T-helper 2 cell treated with Interferon-gamma antibody and Interleukin-4, amounts not matched to agents 5 μg/mL and 100 μg/mL, for 36 hours (primary cell): ENCODE measurements at places on chromosomes 2 and 18.

DNA sequence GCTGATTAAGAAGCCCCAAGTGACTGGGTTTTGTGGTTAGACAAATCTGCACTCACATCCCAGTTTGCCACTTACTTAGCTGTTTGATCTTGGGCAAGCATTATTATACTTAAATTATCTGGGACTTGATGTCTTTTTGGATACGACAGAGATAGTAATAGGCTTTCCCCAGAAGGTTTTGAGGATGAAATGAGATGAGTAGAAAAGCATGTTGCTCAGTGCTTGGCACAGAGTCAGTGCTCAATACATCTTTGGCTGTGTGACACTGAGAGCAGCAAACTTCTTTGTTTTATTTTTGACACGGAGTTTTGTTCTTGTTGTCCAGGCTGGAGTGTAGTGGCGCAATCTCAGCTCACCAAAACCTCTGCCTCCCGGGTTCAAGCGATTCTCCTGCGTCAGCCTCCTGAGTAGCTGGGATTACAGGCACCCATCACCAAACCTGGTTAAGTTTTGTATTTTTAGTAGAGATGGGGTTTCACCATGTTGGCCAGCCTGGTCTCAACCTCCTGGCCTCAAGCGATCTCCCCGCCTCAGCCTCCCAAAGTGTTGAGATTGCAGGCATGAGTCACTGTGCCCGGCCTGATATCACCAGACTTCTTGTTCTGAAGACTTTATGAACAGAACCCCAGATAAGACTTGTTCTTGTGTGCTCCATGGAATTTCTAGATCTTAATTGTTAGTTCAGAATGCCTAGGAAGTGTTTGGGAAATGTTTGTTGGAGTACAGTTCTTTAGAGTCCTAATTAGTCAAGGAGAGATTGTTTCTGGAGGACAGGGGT lies 521.2 kb downstream of the SLC4A3 start:
- DNase-seq: no peak

- no peak for DNase-seq
These were observed 496.9 kb upstream of the TNP1 start for GRCh38 chr2:217356781-217357180.

DNA sequence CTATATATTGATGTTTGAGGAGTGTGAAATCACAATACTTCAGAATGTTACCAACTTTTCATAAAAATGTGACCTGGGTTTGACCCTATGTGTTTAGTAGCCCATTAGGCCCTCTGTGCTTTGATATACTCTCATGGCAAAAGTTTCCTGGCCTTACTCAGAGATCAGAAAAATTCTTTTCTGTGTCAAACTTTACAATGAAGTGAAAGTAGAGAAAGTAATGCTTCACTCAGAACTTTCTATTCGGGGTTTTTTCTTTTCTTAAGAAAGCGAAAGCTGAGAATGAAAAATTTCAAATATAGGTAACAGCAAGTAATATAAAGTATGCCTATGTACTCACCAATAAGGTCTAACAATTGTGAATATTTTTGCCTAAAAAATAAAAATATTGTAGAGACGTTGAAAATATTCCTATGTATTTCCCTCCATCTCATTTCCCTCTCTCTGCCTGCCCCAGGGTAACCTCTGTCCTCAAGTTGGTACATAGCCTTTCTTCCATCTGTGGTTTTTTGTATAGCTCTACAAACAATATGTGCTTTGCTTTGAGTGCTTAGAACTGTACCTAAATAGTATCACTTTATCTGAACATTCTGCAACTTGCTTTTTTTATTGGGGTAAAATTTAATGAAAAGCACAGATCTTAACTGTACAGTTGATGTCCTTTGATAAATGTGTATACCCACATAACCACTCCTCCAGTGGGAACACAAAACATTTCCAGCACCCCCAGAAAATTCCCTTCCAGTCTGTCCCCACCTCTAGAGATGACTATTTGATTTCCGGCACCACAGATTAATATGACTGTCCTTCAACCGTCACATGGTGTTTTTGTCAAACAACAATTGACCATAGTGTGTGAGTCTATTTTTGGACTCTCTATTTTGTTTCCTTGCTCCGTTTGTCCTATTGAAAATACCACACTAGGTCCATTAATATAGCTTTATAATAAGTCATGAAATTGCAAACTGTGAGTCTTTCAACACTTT lies 10.3 kb upstream of the ACKR3 start:
- no peak for DNase-seq

DNA sequence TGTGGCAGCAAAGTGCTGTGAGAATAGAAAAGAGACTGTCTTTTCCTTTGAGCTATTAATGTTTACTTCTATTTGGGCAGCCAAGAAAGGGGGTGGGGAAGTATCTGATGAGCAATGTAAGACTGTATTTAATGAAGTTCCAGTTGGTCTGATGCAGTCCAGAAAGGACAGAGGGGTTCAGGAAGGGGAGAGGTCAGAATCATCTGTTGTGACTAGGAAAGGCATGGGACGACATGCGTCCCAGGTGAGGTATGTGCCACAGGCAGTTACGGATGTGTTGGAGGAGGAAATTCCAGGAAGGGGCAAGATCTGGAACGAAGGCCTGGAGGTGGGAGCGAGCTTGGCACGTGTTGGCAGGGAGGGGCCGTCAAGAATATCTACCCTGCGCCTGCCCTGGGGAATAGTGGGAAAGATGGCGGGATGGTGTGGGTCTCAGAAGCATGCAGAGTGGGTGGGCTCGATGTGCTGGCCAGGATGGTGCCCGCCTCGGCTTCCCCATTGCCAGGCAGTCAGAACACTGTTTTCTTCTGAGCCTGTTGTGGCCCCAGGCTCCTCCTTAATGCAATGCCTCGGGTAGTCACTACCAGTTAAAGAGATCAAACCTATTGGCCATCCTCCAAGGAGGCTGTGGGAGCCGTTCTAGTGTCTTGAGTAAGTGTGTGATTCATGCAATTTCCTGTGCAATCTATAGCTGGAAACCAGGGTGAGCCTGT lies 57.8 kb upstream of the TXNDC2 start:
- no peak for DNase-seq

- DNase-seq: no peak
These were observed 287.3 kb upstream of the SETBP1 start for GRCh38 chr18:44393406-44393805.

GRCh38 chr2:96167407-96168013 lies 22.3 kb upstream of the DUSP2 start:
- no peak for DNase-seq

DNA sequence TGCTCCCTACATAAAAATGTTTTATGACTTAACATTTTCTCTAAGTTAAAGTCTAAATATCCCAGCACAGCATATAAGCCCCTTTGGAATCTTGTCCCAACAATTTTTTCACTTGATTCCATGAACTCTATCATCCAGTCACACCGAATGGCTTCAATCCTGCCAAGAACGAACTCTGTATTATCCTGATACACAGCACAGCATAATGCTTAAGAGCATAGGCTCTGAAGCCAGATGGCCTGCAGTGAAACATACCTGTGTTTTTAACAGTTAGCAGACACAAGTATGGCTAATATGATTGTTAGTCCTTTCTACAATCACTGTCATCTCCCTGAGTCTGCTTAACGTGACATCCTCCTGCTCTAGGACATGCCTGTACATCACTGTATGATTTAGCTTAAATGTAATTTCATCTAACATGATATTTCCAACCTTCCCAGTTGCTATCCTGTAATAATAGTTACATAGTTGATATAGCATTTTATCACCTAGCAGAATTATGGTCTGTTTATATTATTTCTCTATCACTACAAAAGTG lies 669.5 kb downstream of the ERBB4 start:
- DNase-seq: no peak

- DNase-seq: no peak
These were observed 7.3 kb upstream of the ETAA1 start for GRCh38 chr2:67389788-67390187.

- peak; percentile 62 for DNase-seq
These were observed 1.4 kb upstream of the HSBP1L1 start for GRCh38 chr18:79962835-79963657.

DNA sequence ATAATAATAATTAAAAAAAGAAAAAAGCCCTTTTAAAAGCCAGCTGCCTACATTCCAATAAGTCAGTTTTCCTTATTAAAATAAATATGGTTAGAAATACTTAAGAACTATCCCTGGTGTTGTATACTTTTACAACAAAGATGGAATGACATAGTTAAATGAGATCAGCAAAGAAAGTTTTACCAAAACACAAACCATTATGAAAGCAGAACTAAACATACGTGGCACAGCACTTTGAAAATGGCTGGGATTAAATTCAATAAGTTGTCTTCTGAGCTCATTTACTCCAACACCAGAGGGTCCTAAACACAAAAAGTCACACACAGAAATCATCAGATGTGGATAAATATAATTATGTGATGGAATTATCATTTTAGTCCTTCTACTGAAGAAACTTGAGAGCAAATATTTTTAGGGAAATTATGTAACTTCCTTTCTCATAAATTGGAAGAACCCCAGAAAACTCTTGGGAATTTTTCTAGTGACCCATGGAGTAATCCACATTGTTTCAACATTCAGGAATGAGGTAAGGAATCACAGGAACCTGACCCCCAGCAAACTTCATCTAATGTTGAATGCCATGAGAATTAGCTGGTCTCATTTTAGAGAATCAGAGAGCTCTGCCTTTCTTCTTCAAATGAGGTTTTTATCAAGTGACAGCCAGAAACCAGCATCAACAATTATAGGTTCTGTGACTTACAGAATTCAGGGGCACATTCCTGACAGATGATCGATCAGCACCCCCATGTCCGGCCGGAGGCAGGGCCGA lies 11.5 kb upstream of the TMEM237 start:
- no peak for DNase-seq

DNA sequence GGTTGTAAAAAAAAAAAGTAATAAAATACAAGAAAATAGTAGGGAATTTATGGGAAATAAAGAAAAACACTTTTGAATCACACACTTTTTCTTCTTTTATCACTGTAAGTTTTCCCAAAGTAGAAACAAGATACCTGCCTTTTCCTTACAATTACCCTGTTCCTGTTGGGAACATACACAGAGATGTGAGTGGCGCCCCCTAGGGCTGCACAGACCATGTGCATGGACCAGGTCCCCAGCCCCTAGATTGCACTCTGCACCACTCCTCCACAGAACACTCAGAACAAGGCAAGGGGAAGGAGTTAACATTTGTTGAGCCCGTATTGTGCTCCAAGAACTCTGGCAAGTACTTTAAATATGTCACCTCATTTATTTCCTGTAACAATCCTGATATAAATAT lies 118.7 kb upstream of the NRP2 start:
- no peak for DNase-seq

DNA sequence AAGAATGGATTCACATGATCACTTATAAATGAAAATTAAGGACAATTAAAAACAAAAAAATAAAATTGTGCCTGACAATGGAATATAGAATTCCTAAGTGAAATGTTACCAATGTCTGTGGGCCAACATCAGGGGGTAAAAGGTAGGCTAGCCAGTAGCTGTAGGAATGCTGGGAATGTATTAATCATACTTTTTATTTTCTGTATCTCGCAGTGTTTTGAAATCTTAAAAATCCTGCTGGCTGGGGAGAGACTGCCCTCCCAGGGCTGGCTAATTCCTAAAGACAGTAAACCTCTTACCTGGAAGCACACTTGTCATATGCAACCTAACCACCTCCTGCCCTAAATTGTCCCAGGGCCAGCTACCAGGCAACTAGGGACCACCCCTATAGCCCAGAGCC lies 69.8 kb downstream of the REV1 start:
- DNase-seq: no peak

DNA sequence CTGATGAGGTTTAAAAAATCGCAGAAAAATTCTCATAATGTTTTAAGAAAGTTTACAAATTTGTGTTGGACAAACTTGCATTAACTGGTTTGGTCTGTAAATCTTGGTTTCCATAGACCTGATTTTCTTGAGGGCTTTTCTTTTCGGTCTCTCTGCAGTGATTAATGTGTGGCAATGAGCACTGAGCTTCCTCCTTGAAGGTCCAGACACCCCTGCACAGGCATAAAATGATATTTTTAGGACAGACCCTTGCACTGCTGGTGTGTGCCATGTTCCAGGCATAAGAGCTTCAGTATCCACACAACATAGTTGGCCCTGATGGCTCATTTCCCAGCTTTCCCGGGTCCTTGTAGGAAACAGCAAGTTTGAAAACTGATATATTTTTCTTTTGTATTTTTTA lies 33.7 kb downstream of the MRPL33 start:
- no peak for DNase-seq

- DNase-seq: no peak
These were observed 460.1 kb upstream of the SALL3 start for GRCh38 chr18:78519394-78520062.

GRCh38 chr2:96960153-96960961 lies 26.0 kb downstream of the FAM178B start:
- DNase-seq: peak; percentile 71

DNA sequence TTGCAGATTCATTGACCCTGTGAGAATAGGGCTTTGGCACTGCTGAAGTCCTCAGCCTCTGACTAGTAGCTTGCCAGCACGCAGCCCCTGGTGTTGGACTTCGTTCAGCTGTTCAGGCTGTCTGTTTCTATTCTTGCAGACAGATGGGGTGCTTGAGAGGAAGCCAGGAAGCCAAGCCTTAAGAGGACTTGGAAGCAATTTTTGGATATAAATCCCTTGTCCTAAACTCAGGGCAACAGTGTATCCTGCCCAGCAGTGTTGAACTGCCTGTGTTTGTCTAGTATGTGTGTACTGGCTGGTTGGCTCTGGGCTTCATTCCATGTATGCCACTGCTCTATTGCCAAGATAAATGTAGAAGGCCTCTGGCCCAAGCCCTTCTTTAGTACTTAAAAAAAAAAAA lies 108.6 kb downstream of the COMMD1 start:
- DNase-seq: no peak

DNA sequence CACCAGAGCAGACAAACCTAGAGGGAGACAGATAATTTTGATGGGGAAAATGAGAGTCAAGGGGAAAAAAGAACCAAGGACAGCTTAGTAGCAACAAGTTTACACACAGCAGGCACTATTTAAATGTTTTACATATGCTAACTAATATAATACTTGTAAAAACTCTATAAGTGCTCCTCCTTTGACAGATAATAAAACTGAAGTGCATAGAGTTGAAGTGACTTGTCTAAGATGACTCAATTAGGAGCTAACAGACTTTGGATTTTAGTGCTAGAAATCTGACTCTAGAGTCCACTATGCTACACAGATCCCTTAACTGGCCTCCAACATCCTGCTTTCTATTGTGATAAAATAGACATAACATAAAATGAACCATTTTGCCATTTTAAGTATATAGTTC lies 506.9 kb downstream of the SATB2 start:
- DNase-seq: no peak

DNA sequence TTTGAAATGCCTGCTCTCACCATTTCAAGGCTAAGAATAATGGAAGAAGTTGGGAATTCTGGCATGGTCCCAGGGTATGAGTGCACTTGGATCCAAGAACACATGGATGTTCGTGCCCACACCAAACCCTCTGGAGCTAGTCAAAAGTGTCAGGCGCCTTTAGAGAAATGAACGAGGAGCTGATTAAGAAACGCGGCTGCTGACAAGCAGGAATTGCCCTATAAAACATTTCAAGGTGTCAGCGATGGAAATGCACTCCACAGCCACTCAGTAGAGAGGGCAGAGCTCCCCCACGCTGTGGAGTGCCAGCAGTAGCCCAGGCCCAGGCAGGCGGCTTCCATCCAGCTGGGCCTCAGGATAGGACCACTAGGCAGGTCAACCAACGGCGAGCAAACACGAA lies 213.7 kb downstream of the TTC32 start:
- DNase-seq: no peak

- DNase-seq: no peak
These were observed 219.6 kb upstream of the RBBP8 start for GRCh38 chr18:22713511-22713910.
